ENCODE measurements at places on chromosomes 7 and 10.

DNA sequence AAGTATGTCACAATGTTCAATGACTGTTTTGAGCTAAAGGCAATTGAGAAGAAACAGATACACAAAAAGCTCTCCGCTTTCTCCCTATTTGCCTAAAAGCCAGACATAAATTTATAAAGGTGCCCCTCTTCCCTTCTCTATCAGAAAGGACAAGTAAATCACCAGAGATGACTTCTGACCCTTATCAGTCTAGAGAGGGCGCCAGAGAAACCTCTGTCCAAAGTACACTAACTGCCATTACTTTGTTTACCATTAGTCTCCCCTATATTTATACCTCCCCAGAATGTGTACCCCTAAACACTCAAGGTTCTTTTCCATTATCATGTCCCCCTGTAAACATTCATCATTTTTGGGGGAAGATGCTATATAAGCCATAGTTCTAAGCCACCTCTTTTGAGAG, 49.3 kb downstream of the TPK1 start:
- no peak for DNase-seq

DNA sequence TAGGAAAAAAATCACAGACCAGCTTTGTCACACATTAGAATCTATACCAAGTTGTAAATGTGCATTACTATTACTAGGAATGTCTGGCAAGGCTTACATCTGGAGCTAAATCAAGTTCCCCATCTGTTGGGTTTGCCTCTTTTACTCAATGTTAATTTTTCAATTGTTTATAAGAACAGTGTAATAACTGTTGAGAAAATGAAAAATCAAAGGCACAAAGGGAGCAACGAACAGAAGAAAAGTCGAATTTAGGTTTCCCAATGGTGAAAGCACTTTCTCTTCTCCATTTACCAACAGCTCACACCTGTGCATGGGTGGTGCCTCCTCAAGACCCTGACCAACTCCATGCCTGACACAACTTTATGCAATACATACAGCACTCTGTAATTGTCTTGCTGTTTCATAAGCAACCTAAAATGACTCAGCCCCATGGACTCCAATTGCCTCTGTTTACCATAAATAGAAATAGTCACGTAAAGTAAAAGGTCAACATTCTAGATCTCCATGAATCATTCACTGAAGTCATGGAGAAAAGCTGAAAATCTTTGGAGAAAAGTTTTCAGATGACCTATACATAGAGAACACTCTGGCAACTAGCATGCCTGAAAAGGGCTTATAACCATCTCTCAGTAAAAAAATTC, 95.5 kb upstream of the KCNIP2 start:
- no peak for DNase-seq

DNA sequence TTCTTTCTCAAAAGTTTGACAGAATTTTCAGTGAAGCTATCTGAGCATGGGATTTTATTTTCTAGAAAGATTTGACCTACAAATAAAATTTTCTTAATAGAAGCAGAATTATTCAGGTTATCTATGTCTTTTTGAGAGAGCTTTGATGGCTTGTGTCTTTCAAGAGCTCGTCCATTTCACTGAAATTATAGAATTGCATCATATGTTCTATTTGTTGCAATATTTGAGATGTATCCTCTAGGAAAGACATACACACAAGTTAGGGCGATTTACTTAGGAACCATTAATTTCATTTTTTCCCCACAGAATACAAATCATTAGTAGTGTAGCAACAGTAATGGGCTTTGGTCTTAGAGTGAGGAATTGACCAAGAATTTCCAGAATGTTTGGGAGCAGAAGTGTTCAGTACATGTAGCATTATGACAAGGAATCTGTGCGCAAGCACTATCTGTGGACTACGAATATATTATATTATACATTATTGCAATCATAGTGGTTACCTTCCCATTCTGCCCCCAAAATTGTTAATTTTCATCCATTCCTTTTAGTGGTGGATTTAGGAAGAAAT, 12.8 kb upstream of the COL17A1 start:
- DNase-seq: no peak

- no peak for DNase-seq
These were observed 13.1 kb upstream of the FAM20C start for GRCh38 chr7:179209-179681.

DNA sequence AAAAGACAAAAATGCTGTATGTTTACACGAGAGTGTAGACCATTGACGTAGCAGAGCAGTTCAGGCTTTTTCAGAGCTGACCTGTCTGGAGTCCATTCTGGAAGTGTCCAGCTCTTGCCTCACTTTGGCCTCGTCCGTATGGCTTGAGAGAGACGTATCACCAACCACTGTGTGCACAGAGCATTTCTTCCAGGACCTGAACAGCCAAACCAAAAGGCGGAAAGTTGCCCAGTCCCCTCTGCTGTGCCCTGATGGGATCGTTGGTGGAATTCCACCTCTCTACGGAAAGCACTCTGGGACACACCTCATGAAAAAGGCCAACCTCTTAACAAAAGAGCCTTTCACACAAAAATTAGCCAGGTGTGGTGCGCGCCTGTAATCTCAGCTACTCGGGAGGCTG, 184.7 kb upstream of the SH2B2 start:
- DNase-seq: no peak

GRCh38 chr10:13765641-13766341, 179.0 kb downstream of the PRPF18 start:
- DNase-seq: no peak

DNA sequence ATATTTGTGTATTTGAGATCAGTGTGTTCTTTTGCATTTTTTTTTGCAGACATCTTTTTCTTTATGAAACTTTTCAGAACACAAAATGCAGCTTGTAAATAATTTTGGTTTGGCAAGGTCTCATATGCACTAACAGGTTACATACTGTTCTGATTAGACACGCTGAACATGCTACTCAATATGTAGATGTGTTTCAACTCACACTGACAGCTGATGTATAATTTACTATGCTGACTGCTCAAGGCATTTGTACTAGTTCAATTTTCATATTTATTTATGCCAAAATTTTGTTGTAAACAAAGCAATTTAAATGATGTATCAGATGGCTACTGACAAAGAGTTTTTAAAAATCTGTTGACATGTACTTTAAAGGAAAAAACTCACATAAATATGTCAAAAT, 123.8 kb downstream of the TFEC start:
- DNase-seq: no peak

DNA sequence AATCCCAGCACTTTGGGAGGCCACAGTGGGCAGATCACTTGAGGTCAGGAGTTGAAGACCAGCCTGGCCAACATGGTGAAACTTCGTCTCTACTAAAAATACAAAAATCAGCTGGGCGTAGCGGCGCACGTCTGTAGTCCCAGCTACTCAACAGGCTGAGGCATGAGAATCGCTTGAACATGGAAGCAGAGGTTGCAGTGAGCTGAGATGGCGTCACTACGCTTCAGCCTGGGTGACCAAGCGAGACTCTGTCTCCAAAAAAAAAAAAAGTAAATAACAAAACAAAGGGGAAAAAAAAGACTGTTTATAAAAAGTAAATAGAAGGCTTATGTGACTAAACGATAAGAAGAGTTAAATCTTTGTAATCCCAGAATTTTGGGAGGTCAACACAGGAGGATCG, 15.0 kb upstream of the DNMBP start:
- no peak for DNase-seq

GRCh38 chr10:3136336-3136735, 36.2 kb downstream of the PITRM1 start:
- DNase-seq: no peak

GRCh38 chr7:22565315-22565811, 65.4 kb upstream of the STEAP1B start:
- DNase-seq: no peak

GRCh38 chr7:17326378-17326777, 27.9 kb downstream of the AHR start:
- no peak for DNase-seq

- DNase-seq: no peak
These were observed 8.4 kb downstream of the ABCB1 start for GRCh38 chr7:87592300-87592699.

- DNase-seq: no peak
These were observed 1.6 kb downstream of the BEND7 start for GRCh38 chr10:13526948-13527863.

- no peak for DNase-seq
These were observed 33.9 kb downstream of the MTPN start for GRCh38 chr7:135943134-135943879.

DNA sequence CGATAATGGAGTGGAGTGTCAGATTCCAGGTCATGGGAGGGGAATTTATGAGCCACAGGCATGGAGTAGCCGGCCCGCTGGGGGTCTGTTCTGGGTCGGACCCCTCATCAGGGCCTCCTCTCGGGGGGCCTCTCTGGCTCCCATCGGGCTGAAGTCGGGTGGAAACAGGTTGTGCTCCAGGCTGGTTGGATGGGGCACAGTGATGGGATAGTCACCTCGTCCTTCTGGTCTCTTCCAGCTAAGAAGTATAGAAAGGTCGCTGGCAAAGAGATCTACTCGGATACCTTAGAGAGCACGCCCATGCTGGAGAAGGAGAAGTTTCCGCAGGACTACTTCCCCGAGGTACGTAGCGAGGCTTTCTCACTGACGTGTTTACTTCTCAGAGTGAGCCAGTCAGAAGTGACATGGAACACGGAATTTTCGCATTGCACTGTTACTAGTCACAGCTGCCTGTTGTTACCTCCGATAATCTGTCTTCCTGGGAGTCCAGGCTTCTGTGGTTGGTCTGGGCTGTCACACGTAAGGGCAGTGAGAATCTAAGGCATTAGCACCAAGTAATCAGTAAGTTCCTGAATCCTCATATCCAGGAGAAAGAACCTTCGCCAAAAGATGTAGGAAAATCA, 88.3 kb downstream of the NKX6-2 start:
- no peak for DNase-seq

DNA sequence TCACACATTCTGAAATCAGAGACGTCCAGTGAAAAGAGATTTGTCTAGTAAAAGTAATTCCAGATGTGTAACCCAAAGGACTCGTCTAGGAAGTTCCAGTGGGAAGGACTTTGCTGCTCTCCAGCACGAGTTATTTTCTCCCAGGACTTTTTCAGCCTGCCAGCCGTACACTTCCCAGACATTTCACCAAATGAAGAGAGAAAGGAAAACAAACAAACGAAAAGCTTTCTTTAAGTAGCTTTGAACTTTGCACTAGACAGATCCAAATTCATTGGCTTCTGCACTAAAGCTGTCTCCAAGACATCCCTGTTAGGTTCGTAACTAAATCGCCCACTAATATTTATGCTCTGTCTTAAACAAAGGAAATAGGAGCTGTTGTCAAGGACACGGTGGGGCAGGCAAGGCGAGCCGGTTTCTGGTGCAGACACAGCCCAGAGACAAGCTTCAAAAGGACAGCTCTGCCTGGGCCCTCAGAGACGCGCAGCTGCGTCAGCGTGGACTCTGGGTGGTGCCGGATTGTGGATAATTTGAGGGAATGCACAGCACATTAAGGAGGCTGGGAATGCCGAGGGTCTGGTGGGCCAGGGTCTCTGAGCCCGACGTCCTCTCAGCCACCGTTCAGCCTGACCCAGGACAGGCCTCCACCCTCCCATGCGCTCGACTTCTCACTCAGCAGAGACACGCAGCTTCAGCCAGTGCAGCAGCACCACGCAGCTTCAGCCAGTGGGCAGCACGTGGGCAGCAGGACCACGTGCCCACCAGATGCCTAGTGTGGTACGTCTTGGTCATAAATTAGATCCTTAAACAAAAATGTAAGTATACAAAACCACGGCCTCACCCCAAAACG, 64.1 kb upstream of the INSIG1 start:
- no peak for DNase-seq

DNA sequence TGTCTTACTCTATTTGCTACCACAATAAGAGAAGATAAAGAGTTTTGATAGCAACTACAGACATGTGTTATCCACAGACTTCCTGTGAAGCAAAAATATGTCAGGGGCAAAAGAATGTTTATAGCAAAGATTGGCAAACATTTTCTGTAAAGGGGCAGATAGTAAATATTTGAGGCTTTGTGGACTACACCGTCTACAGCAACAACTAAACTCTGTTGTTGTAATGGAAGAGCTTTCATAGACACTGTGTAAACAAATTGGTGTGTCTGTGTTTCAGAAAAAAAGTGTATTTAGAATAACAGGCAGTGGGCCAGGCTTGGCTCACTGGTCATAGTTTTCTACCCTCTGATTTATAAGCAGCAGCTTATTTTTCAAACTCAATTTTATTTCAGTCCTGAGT, 521.4 kb downstream of the ANKRD7 start:
- DNase-seq: no peak

DNA sequence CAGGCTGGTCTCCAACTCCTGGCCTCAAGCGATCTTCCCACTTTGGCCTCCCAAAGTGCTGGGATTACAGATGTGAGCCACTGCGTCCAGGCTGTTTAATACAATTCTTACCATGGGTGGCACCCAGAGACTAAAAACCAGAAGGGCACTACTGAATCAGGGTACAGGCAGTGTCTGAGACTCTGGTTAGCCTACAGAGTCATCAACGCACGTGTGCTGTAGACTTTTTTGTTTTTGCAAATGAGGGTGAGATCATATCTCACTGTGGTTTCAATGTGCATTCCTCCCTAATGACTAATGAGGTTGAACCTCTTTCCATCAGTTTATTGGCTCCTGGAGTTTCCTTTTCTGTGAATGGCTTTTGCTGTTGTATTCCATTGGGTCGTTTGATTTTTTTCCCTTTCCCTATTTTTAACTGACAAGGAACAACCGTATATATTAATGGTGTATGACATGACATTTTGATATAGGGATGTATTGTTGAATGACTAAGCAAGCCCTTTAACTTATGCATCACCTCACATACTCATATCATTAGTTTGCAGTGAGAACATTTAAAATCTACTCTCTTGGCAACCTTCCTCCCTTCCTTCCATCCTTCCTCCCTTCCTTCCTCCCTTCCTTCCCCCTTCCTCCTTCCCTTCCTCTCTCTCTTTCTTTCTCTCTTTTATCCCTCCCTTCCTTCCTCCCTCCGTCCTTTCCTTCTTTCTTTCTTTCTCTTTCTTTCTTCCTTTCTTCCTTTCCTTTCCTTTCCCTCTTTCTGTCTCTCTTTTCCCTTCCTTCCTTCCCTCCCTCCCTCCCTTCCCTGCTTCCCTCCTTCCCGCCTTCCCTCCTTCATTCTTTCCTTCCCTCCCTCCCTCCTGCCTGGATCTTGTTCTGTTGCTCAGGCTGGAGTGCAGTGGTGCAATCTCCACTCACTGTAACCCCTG, 9.3 kb upstream of the TMEM270 start:
- DNase-seq: no peak

- no peak for DNase-seq
These were observed 193.3 kb upstream of the PHF14 start for GRCh38 chr7:10780400-10780747.

DNA sequence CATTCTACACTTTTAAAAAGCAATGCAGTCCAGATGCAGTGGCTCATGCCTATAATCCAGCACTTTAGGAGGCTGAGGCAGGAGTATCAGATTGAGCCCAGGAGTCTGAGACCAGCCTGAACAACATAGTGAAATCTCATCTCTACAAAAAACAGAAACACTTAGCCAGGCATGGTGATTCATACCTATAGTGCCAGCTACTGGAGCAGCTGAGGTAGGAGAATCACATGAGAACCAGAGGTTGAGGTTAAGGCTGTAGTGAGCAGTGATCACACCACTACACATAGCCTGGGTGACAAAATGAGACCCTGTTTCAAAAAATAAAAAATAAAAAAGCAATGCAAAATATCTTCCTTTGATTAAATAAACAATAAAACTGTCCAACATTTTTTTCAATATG, 205.2 kb downstream of the GRM8 start:
- no peak for DNase-seq

GRCh38 chr10:85619832-85620231, 746.8 kb downstream of the GRID1 start:
- no peak for DNase-seq

Data from activated gamma-delta T cell treated with Interleukin-2 at 50 U/mL for 16 hours (primary cell).